EH (cell line): ENCODE measurements at places on chromosomes 13 and 19.

DNA sequence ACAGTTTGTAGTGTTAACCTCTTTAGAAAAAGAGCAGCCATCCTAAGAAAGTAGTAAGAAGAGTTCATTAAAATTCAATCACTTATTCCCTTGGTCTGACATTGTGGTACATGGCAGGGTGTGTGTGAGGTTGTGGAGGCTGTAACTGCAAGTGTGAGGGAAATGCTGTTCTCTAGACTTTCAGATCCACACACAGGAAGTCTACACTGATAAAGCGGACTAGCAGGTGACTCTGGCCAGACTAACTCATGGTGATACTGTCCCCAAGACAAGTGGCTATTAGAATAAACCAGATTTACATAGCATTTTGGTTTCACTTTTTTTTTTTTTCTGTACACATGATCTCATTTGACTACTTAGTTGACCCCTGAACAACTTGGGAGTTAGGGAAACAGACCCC lies 10.0 kb downstream of the MTIF3 start:
- no peak for DNase-seq

DNA sequence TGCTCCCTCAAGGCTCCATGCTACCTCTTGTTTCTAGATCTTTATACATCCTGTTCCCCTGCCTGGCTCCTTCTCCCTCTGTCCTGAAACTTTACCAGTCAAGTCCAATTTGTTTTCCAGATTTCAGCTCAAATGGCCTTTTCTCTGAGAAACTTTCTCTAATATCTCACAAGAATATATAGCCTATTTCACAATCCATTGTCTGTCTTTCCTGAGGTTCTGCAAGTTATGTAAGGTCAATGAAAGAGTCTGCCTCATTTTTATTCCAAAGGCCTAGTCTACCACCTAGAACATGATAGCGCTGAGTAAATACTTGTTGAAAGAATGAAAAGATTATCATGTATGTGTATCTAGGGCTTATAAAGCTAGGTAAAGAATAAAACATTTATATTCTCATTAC lies 348.8 kb downstream of the SPRY2 start:
- DNase-seq: no peak

DNA sequence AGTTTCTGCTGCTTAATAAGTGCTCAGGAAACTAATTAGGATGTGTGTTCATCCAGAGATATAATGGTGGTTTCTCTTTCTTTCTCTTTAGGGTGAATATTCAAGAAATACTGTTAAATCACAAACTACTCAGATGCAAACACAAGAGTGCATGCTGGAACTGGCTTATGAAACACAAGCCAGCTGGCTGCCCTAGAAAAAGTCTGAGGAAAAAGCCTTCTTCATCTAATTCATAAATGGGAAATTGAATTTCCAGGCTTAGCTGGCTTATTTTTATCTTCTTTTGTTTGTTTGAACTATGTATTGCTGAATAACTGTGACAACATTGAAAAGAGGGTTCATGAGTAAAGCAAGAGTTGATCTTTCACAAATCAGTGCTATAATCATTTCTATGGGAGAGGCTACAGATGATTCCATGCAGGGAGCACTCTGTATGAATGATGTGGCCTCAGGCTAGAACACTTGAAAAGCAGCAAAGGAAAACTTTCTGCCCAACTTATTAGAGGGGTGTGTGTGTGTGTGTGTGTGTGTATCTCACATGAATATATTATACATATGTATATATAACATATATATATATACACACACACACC lies 69.8 kb upstream of the SCEL start:
- no peak for DNase-seq

DNA sequence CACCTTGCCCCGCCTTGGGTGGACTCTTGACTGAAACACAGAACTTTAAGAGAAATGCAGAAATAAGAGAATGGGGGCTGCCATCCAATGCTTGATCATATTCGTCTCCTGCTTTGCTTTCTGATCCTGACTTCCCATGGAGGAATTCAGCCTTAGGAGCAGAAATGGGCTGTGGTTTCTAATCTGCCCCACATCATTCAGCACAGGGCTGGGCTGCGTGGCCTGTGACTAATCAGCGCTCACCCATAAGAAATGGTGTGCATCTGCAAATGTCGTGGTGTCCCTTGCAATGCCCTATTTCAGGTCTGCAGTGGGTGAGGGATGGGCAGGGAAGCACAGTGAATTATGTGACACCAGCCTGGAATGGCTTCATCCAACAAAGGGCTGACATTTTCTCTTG lies 60.7 kb upstream of the URI1 start:
- peak; percentile 36 for DNase-seq

DNA sequence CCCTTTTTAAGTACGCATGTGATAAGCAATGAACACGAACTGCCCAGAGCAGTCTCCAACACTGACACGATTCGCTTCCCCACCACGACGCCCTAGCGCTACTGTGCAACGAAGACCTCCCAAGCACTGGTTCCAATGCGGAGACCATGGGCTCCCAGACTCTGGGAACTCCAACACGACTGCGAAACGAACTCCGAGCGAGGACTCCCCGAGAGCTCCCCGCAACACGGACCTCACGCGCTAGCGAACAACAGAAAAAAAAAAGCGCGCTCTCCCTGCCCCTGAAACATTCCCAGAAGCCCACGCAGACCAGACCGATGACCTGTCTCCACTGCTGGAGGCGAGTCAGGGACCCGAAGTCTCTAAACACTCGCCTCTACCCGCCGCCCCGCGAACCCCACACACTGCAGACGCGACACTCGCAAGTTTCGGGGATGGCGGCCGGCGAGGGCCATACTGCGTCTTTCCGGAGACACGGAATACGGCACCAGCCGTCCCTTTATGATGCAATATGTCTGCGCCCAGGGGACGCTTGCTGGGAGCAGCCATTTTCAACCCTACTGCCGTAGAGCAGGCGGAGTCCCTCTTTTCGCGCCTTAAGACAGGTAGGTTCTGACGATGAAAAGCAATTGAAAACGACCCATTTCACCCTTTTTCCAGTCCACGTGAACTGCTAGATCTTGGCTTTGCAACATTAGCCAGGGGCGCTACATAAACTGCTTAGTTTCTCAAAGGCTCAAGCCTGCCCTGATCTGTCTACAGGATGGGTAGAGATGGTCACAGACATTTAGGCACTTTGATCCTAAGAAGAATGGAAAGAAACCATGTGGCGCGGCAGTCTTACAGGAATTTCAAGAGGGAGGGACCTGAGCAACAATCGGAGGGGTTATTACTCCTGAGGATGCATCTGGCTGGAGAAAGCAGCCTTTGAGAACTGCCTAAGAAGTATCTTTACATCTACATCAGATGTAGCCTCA lies at the start of gene ZNF577:
TSS of gene ZNF577 (minus strand) at position 430 of the 977 bp plus-strand sequence. CDS start 7,569 bp downstream, outside the sequence.
- DNase-seq: peak; percentile 84

GRCh38 chr19:31121501-31121900 lies 227.7 kb downstream of the TSHZ3 start:
- DNase-seq: no peak
